ENCODE measurements at places on chromosomes 13 and 19. TPM values are rescaled to one million over a fixed set of nuclear protein-coding genes. Genes with fewer than 3 reads are reported as not detected.

The ADAMTSL5 gene
- 2.6 TPM for total RNA-seq

The KL gene
- 1.4 TPM for total RNA-seq

The WDFY2 gene
- 12.3 TPM for total RNA-seq

The NCR1 gene
- not detected for total RNA-seq

DNA sequence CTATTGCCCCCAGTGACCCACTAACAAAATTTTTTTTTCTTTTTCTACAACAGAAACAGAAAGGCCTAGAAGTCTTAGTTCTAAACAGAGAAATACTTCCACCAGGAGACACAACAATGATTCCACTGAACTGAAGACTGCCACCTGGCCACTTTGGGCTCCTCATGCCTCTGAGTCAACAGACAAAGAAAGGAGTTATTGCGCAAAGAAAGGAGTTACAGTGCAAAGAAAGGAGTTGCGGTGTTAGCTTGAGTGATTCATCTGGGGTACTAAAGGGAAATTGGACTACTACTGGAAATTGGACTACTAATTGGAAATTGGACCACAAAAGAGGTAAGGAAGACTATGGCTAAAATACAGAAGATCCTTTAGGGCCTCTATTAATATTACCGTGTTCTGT, 116.6 kb downstream of the PCDH17 start:
- H3K4me3 ChIP-seq = no peak overlapping the region
- no peak overlapping the region for H3K27ac ChIP-seq
- no peaks in the 10 kb centered on the region for H3K36me3 ChIP-seq
- DNase-seq = no peak

- peak within 1 kb of the TSS; percentile 90 for H3K27ac ChIP-seq
- peak; percentile 73 for DNase-seq
- H3K36me3 ChIP-seq = peaks cover 5% of the 10 kb centered on the region
- peaks cover 19% of the 10 kb centered on the region for H3K4me1 ChIP-seq
- peaks cover 11% of the 10 kb centered on the region for H3K27me3 ChIP-seq
- peak within 1 kb of the TSS; percentile 65 for H3K4me3 ChIP-seq
These were observed at the start of gene ZFP82 for GRCh38 chr19:36418287-36419001. ZFP82 (minus strand) TSS chr19:36418644; CDS start chr19:36409789, 8,855 bp downstream.

- no peak overlapping the region for H3K4me3 ChIP-seq
- H3K27ac ChIP-seq = no peak overlapping the region
These were observed 73.4 kb upstream of the FLT1 start for GRCh38 chr13:28568286-28568685.

DNA sequence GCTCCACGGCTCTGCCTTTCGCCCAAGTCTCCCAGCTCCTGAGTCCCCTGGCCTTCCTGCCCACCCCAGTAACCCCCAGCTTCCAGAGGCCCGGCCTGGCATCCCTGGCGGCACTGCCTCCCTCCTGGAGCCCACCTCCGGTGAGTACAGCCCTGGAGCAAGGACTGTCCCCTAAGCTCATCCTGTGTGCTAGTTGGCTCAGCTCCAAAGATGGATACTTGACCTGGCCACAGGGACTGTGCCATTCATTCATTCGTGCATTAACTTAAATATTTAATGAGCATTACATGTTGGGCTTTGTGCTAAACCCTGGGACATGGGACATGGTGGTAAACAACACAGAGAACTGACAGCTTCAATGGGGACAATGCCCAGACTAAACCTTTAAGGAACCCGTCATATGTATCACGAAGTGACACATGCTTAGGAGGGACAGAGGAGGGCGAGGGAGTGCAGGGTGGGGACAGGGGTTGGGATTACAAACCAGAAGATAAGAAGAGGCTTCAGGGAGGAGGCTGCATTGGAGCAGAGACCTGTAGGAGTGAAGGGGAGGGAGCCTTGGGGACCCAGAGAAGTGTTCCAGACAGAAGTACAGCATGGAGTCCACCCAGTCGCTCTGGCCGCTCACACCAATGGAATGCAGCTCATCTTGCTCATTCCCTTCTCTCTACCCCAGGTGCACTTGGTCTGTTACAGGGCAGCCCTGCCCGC, 6.9 kb upstream of the OVOL3 start:
- no peak overlapping the region for H3K4me3 ChIP-seq
- no peaks in the 10 kb centered on the region for H3K27me3 ChIP-seq
- DNase-seq = no peak
- no peak overlapping the region for H3K27ac ChIP-seq
- H3K4me1 ChIP-seq = no peaks in the 10 kb centered on the region
- no peaks in the 10 kb centered on the region for H3K36me3 ChIP-seq

DNA sequence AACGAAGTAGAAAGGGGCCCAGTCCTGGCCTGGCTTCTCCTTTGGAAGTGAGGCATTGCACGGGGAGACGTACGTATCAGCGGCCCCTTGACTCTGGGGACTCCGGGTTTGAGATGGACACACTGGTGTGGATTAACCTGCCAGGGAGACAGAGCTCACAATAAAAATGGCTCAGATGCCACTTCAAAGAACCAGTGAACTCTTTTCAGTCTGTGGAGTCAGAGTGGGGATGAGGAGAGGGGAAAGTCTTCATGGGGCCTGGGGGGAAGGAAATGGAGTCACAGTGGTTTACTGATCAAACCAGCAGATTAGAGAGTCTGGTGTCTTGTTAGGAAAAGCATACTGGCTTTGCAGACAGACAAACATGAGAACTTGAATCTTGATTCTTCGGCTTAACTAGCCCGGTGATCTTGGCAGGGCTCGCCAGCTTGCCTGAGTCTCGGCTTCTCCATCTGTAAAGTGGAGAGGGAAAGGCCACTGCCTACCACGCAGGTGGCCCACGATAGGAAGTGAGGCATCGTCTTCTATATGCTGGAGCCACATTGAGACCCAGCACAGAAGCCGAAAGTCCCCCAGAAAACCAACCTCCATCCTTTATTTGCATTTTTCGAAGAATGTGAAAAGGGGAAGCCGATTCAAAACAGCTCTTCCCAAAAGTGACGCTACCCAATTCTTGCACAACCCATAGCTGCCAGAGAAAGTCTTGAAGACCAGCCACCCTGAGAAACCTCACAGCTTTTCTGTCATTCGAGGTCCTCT, at the start of gene FFAR1:
Gene FFAR1 (plus strand): TSS at position 732 of the 759 bp plus-strand sequence. CDS start 3,650 bp downstream, outside the sequence.
- no peak within 1 kb of the TSS for H3K4me3 ChIP-seq
- peaks cover 4% of the 10 kb centered on the region for H3K27me3 ChIP-seq
- no peak within 1 kb of the TSS for H3K27ac ChIP-seq
- DNase-seq = peak; percentile 40
